ELF-1 (cell line): ENCODE measurements at places on chromosomes 1 and 21.

DNA sequence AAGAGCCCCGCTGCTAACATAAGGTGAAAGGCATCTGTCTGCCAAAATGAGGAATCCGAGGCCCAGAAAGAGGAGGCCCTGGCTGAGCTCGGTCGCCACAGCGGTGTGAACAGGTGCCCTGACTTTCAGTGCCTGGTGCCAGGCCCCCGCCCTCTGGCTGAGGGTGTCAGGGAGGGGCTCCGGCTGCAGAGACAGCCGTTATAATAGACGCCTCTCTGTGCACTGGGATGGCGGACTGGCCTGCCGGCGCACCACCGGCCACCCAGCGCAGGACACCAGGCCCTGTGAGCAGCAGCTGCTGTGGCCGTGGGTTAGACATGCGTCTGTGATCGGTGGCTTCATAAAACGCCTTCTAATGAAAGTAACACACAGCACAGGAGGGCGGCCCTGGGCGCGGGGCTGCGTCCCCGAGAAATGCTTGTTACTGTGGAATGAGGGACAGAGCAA, 51.4 kb upstream of the ACTRT2 start:
- DNase-seq = no peak

- DNase-seq = peak; percentile 49
Observed at GRCh38 chr1:204041232-204041767, 31.6 kb upstream of the SOX13 start.

DNA sequence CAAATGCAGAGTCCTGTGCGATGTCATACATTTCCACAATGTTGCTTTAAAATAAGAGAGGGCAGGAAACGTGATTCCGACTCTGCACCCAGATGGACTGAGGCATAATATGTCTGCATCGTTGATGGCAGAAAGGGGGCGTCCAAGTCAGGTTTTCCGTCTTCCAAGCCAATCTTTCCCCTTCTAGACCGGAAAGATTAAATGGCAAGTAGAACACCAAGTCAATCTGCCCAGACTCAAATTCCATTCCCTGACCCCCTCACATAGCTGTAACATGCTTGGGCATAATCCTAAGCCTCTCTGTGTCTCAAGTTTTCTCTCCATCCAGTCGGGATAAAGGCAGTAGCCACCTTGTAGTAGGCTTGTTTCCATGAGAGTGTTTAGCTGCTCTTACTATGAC, 14.4 kb downstream of the PCP4 start:
- DNase-seq = no peak

DNA sequence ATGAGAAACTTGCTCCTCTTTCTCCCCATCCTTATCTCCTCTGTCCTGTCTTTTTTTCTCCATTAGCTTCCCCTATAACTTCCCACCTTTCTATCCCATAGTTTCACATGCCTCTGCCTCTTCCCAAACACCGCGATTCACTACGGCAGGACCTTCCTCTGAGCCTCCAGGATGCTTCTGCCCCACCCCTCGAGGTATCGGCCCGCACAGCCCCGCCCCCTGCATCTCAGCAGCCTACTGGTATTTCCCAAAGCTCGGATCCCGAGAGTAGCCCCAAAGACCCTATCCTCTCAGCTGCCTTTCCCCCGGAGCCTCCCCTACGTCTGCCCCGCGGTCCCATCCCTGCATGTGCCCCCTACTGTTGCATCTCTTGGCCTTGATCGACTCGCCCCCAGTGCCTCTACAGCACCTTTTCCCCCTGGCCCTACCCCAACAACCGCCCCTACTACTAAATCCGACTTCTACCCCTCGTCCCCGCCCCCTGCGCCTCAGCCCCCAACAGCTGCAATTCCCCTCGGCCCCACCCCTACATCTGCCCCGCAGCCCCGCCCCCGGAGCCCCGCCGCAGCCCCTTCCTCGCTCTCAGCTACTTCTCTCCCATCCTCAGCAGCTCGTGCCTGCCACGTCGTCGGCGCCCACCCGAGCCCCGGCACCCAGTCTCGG, 512 bp downstream of the PIAS3 start:
- peak; percentile 67 for DNase-seq

DNA sequence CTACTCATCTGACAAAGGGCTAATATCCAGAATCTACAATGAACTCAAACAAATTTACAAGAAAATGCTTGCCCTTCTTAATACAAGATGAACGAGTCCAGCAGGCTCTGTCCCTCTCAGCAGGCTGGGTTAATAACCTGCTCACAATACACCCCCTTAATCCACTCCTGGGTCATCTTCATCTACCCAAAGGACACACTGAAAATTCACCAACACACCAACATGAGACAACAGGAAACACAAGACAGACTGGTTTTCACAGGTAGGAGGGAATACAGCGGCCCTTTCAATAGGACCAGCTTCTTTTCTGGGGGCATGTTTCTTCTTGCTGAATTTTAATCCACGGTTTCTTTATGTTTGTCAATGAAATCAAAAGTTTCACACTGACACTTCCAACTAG, 44.6 kb downstream of the SUSD4 start:
- DNase-seq = peak; percentile 11
